Forelimb muscle (tissue), 1 donor: ENCODE measurements at places on chromosomes 6 and 20. TPM values are rescaled to one million over a fixed set of nuclear protein-coding genes. Genes with fewer than 3 reads are reported as not detected.

- no peak for DNase-seq
Observed at GRCh38 chr20:25549172-25549773, 36.1 kb downstream of the NINL start.

GRCh38 chr20:63741676-63742380, 2.3 kb downstream of the SLC2A4RG start:
- DNase-seq = no peak

GRCh38 chr6:137724495-137725211, 142.4 kb upstream of the TNFAIP3 start:
- no peak for DNase-seq

Gene KATNA1
- 23.0 TPM for polyA plus RNA-seq

Gene CST2
- polyA plus RNA-seq = not detected
